ENCODE measurements at places on chromosomes 6 and 20. TPM values are rescaled to one million over a fixed set of nuclear protein-coding genes. Genes with fewer than 3 reads are reported as not detected.

DNA sequence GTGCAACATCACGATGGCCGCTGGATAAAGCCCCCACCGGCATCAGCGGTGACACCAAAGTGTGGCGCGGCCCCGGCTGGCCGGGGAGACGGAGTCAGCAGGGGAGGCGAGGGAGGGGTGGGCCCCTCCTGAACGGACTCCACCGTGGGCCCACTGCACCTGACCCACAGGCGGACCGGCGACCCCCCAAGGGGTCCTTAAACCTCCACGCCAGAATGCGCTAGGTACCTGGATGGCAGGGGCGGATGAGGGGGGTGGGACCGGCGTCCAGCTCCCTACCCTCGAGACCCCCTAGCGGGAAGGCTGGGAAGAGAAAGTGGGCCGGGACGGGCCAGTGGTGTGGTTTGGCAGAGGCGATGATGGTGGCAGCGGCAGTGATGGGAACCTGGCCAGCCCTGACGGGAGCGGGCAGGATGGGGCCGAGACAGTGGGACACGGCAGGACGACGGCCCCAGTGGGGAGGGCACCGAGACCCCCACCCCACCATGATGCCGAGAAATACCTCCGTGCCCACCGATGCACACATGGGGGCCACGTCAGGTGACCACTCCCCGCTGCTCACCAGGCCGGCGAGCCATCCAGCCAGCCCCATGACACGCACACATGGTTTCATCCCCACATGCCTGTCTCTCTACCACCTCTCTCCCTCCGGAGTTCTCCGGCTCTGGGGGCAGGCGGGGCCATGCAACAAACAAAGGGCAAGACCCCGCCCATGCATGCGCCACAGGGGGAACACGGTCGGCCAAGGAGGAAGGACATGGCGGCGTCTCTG is 771.9 kb upstream of the DEFB115 start:
- H3K27ac ChIP-seq, result no peak overlapping the region
- no peak overlapping the region for H3K4me3 ChIP-seq
- DNase-seq, result no peak
- H3K27me3 ChIP-seq, result peaks cover 3% of the 10 kb centered on the region
- H3K4me1 ChIP-seq, result no peaks in the 10 kb centered on the region

DNA sequence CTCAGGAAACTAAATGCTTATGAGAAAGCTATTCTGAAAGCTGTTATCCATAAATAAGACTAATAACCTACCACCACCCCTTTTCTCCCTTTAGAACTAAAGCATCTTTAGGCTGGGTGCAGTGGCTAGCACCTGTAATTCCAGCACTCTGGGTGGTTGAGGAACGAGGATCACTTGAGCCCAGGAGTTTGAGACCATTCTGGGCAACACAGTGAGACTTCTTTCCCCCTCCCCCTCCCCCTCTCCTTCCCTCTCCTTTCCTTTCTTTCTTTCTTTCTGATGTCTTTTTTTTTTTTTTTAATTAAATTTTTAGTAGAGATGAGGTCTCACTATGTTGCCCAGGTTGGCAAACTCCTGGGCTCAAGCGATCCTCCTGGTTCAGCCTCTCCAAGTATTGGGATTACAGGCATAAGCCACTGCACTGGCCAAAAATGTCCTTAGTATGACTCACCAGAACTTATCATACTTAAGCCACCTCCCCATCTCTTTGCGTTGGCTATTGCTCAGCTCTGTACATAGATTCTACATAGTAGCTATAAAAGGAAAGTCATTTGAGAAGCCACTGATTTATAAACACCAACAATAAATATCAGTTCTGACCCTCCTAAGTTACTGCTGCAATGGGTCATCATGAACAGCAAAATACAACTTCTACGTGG is 54.8 kb upstream of the SPDEF start:
- peaks cover 14% of the 10 kb centered on the region for H3K4me1 ChIP-seq
- H3K36me3 ChIP-seq, result peaks cover 39% of the 10 kb centered on the region
- H3K4me3 ChIP-seq, result no peak overlapping the region
- H3K27me3 ChIP-seq, result no peaks in the 10 kb centered on the region
- DNase-seq, result no peak

CLVS2 gene
- not detected for total RNA-seq

RGS17 gene
- total RNA-seq, result not detected

RAD21L1 gene
- 0.49 TPM for total RNA-seq

All from naive thymus-derived CD8-positive, alpha-beta T cell (primary cell).